ENCODE measurements at places on chromosomes 5 and 9. TPM values are rescaled to one million over a fixed set of nuclear protein-coding genes. Genes with fewer than 3 reads are reported as not detected.

DNA sequence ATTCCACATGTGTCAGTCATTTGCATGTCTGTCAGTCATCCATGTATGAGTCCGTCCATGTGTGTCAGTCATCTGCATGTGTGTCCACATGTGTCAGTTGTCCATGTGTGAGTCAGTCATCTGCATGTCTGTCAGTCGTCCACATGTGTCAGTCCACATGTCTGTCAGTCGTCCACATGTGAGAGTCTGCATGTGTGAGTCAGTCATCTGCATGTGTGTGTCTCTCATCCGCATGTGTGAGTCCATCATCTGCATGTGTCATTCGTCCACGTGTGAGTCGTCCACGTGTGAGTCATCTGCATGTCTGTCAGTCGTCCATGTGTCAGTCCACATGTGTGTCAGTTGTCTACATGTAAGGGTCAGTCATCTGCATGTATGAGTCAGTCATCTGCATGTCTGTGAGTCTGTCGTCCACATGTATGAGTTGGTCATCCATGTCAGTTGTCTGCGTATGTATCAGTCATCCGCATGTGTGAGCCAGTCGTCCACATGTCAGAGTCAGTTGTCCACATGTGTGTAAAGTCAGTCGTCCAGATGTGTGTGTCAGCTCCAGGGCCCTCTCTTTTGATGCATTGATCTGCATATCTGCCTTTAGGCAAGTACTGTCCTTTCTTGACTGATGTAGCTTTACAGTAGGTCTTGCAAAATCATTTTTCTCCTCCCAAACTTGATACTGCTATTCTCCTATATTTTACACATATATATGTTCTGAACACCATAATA, 72.5 kb upstream of the CACNA1B start:
- DNase-seq: no peak

The IRX4 gene
- total RNA-seq: not detected

GRCh38 chr9:126373241-126373640, 46.6 kb downstream of the MVB12B start:
- DNase-seq: no peak

GRCh38 chr9:125988479-125989050, 241.4 kb downstream of the PBX3 start:
- peak; percentile 42 for DNase-seq

The GPX3 gene
- total RNA-seq: 1,443 TPM

- no peak for DNase-seq
These were observed 89.2 kb downstream of the RAPGEF6 start for GRCh38 chr5:131545845-131546244.

The CYLC2 gene
- not detected for total RNA-seq

The NR2F1-AS1 gene
- total RNA-seq: 49.3 TPM

- DNase-seq: no peak
These were observed 28.6 kb upstream of the GTF2H2C start for GRCh38 chr5:69531406-69531801.

- no peak for DNase-seq
These were observed 38.9 kb upstream of the SLC25A51 start for GRCh38 chr9:37942621-37943344.

The ARHGEF37 gene
- 86.7 TPM for total RNA-seq

DNA sequence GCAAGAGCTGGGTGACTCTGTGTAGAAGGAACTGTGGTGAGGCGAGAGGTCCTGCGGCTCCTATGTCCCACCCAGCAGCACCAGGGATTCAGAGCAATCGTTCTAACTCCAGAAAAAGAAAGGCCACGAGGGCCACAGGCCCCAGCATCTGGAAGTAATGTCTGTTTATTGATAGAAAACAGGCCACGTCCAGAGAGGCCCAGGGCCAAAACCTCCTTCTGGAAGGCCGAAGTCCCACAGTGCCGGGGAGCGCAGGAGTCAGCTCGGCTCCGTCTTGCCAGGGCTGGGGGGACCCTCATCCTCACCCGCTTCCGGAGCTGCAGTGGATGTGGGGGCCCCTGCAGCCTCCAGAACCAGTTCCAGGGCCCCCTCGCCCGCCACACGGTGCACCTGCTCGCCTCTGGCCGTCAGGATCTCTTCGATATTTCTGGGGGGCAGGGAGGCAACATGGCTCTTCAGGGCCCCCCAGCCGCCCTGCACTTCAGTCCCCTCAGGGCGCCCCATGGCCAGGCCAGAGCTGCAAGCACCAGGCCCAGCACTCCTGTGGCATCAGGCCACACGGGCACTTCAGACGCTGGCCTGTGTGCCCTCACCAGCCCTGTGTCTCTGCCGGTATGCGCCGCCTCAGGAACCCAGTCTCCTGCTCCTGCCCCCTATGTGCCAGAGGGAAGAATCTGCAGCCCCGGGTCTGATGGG, 1.6 kb downstream of the DNLZ start:
- DNase-seq: no peak

The CARTPT gene
- total RNA-seq: not detected

- no peak for DNase-seq
These were observed 532.0 kb upstream of the GRAMD2B start for GRCh38 chr5:125891061-125891725.

- no peak for DNase-seq
These were observed 91.1 kb downstream of the ZNF608 start for GRCh38 chr5:124655251-124655917.

- no peak for DNase-seq
These were observed 13.1 kb upstream of the ATP6V1G1 start for GRCh38 chr9:114574438-114574837.

GRCh38 chr5:170296935-170297588, 515 bp downstream of the LCP2 start:
- no peak for DNase-seq

DNA sequence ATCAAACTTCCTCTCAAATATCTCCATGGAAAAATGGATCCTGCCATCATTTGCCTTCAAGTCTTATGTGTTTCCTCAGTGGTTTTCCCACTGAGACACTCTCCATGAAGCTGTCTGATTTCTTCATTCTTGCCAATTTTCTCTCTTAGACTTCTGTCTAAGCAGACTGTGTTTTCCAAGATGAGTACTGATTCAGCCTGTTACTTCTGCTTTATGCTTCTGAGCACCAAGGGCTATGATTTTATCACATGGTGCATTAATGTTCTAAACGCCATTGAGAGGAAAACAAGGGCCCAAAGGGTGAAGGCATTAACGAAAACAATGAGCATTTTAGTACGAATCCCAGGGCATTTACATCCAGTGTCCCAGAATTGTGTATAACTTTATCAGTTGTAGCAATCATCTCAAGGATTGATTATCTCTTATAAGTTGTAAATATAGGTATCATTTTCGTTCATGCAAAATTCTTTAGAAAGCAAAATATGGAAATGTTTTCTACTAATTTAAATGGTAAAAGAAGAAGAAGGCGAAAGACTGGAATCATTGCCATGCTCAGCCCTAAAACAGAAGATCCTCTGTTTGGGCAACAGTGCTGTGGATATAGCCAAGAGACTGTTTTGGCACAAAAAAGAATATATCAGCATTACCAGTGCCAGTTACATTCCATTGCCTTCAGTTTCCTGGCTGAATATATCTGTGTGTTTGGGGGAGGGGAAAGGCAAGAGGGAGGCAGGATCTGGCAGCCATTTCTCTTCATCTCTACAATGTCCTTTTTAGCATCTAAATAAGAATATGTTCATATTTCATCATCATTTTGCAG, 537.6 kb downstream of the ANXA1 start:
- no peak for DNase-seq

Measured in sciatic nerve (tissue), 2 donors.